ENCODE measurements at places on chromosomes 3 and 15.

- no peak for DNase-seq
Observed at GRCh38 chr3:136152963-136153362, 43.2 kb downstream of the MSL2 start.

- DNase-seq = no peak
Observed at GRCh38 chr15:101477851-101478362, 11.6 kb downstream of the PCSK6 start.

- DNase-seq = no peak
Observed at GRCh38 chr3:24846286-24846860, 351.7 kb upstream of the THRB start.

DNA sequence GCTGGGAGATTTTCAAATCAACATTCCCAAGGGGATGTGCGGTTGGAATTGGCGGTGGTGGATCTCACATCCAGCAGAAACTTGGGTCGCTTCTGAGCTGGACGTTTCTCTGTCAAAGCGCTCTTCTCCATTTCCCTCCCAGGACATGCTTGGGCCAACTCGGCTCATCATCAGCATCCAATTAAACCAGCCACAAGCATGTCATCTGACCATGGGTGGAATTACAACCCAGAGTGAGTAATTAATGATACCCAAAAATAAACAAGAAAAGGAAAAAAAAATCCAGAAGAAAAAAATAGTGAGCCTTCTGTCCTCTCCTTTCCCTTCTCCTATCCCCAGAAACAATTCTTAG, 111.2 kb downstream of the XXYLT1 start:
- no peak for DNase-seq

- no peak for DNase-seq
Observed at GRCh38 chr3:15214758-15215157, 8.7 kb downstream of the CAPN7 start.

Data from thyroid gland (tissue), 4 donors.